ENCODE measurements at places on chromosomes 1 and 21.

GRCh38 chr1:24501371-24502064 lies 1.1 kb upstream of the RCAN3 start:
- DNase-seq, result peak; percentile 55

DNA sequence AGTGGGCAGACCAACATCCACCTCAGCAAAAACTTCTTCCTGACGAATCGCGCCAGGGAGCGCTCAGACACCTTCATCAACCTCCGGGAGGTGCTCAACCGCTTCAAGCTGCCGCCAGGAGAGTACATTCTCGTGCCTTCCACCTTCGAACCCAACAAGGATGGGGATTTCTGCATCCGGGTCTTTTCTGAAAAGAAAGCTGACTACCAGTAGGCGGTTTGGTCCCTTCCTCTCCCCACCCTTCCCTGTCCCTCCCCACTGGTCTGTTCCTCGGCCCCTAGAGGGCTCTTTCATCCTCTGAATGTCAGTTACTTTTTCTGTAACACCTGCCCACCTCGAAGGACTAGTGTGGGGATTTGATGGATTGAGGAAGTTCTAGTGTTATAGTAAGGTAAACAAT lies 46.9 kb downstream of the CAPN2 start:
- no peak for DNase-seq

DNA sequence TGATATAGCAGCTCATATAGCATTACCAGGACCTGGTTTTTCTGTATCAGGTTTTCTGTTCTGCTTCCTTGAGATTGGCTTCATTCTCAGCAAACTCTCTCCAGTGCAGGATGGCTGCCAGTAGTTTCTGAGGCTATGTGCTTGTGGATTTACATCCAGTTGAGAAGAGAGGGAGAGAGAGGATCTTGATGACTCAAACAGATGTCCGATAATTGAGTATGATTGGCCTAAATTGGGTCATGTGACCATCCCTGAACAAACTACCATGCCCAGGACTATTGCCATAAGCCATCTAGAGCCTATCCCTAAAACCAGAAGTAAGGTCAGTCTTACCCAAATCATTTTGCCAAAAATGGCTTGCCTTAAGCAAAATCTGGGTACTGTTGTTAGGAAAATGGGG lies 18.1 kb upstream of the PSMA5 start:
- DNase-seq, result peak; percentile 40

DNA sequence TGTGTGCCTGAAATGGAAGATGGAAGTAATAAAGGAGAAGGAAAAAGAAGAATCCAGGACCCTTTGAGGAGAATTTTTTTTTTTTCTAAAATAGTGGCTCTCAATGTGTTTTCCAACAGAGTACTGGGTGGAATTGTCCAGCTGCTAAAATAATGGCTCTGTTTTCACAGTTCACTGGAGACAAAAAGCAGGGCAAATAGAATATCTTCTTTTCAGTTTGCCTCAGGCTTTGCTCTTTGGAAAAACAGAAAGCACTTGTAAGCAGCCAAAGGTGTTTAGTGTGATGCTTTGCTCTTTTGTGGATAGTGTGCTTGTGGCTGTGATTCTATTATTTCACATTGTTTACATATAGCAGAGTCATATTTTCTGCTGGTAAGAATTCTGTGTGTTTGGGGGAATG lies 77.4 kb upstream of the MROH9 start:
- DNase-seq, result no peak

DNA sequence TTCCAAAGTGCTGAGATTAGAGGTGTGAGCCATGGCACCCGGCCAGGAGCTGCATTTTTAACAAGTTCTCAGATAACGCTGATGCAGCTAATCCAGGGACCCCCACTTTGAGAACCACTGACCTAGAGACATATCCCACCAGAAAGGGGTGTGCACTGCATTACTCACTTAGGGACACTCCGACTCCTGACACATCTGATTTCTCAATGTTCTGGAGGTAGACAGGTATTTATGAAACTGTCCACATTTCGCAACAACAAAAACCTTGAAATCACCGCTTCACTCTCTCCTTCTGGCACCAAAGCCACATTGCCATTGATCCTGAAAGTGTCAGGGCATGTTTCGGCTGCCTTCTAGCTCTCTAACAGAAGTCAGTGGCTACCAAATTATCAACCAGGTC lies 23.2 kb upstream of the CAMTA1 start:
- DNase-seq, result no peak

DNA sequence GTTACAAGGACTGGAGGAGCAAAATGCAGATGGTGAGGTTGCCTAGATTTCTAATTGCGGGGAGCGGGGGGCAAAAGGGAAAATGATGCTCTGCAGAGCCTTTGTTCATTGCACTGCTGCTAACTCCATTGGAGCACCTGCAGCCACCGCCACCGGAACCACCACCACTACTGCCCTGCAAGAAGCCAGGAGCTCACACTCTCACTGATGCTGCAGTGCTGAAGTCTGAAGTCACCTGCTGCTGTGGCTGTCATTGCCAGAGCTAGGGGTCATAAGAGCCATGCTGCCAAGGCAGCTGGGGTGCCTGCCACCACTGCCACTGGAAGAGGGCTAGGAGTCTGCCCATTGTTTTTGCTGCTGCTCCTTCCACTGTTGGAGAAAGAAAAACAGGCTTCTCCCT lies 7.3 kb upstream of the HPCAL4 start:
- no peak for DNase-seq

Measured in EH (cell line).